A172 (cell line): ENCODE measurements at places on chromosomes 5 and 9.

DNA sequence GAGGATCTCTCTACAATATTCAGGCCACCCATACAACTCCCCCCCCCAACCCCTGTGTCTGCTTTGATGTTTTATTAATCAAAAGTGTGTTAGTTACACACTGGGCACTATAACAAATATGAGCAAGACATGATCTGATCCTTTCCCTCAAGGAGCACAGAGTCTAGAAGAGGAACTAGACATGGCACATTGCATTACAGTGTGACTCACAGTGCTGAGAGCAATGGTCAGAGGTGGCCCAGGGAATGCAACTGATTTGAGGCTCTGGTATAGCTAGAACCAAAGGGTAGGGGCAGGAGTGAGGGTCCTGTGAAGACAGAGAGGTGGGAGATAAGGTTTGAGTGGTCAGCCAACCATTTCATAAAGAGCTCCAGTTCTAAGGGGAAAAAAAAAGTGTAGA lies 539.2 kb downstream of the ACTL7B start:
- DNase-seq = no peak

- no peak for DNase-seq
Observed at GRCh38 chr9:4746278-4747030, 5.5 kb upstream of the AK3 start.

DNA sequence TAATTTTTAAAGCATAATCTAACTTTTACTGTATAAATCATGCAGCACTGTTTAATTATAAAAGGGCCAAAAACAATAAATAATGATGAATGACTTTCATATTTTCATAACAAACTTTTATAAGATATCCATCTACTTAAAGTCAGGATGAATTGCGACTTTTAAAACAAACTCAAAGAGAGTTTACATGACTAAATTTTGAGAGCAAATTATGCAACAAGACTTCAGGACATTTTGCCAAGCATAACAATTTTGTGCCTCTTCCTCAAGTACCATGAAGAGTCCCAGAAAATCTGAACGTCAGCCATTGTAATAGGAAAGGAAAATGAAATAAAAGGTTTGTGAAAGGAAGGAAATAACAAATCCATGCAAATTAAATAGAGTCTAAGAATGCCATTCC lies 24.4 kb downstream of the ERAP1 start:
- DNase-seq = no peak

DNA sequence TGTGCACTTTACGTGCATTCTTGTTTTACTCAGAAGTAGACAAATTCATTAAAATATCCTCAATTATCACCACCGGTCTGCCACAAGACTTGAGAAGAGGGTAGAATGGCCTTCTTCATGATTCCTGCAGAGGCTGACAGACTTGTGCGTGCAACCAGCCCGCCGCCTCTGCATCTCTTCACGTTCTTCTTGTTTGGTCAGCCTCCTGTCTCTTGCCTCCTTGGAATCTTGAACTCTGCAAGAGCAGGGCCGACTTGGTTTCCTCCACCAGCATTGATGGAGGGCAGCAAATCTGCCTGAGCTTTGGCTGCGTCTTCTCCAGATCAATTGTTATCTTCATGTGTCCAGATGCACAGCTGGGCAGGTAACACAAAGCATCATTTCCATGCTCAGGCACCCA lies 20.2 kb downstream of the UBE2QL1 start:
- DNase-seq = no peak

DNA sequence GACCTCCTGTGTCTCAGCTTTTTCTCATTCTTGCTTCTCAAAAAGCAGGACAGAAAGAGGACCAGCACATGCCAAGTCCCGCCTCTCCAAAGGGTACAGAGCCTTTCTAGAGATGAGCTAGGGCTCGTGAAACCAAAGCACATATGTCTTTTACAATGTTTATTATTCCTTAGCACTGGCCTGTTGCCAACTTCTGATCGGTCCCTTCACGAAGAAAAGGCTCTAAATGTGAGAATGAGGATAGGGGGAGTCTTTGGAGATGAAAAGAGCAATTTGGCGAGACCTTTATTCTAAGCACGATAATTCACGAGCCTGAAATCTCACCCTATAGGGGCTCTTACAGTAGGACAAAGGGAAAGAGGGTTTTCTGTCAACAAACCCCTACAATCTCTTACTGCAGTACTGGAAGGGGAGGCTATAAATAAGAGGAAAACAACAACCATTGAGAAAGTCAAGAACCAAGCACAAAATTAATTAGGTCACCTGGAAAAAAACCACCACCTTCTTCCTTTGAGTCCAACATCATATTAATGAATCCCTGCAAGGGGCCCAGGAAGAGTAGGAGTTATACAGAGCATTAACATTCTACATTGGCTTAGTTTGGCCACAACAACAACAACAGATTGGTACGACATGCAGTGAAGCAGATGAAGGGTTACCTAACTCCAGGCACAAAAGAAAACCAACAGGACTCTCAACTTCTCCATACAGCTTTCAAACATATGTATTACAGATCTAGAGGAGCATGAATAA lies 309.5 kb downstream of the PDE4D start:
- no peak for DNase-seq

DNA sequence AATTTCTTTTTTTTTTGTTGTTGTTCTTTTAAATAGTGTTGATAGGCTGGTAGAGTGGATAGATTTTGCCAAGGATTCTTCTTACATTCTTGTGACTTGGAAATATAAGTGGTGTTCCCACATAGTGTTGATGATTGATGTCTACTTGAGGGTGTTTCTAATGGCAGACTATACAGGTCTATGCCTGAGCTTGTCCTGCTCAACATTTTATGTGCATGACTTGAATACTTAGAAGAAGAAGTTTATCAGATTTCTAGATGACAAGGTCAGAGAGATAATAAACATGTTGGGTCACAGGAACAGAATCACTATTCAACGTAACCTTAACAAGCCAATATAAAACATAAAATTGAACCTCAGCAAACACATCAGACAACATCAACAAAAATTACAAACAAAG lies 24.2 kb downstream of the XRCC4 start:
- DNase-seq = no peak

DNA sequence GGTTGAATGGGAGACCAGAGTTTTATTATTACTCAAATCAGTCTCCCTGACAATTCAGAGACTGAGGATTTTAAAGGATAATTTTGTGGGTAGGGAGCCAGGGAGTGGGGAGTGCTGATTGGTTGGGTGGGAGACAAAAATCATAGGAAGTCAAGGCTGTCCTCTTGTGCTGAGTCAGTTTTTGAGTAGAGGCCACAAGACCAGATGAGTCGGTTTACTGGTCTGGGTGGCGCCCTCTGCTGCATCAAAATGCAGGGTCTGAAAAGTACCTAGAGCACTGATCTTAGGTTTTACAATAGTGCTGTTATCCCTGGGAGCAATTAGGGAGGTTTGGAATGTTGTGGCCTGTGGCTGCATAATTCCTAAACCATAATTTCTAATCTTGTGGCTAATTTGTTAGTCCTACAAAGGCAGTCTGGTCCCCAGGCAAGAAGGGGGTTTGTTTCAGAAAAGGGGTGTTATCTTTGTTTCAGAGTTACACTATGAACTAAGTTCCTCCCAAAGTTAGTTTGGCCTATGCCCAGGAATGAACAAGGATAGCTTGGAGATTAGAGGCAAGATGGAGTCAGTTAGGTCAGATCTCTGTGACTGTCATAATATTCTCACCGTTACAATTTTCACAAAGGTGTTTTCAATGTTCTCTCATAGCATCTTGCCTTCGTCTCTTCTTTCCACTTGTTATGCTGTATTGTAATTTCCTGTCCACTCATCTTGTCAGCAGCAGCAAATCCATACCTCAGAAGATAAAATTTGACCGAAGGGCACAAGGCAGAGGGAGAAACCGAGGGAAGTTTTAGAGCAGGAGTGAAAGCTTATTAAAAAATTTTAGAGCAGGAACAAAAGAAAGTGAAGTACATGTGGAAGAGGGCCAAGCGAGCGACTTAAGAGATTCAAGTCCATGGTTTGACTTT lies 59.2 kb upstream of the CLINT1 start:
- peak; percentile 81 for DNase-seq

DNA sequence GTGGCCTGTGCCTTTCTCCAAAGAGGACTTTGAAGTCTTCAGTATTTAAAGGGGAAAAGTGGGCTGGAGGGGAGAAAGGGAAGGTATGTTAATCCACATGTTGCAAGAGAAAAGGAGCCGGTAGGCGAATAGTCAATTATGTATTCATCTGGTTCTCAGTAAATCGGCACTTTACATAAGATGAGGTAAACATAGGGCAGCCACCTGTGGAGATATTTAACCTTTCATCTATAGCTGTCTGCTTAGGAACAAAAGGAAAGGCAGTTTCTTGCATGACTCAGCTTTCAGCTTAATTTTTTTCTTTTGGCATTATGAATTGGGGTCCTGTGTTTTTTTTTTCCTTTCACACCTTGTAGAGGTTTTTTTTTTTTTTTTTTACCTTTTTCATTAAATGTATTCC lies 42.2 kb downstream of the FGD3 start:
- no peak for DNase-seq

DNA sequence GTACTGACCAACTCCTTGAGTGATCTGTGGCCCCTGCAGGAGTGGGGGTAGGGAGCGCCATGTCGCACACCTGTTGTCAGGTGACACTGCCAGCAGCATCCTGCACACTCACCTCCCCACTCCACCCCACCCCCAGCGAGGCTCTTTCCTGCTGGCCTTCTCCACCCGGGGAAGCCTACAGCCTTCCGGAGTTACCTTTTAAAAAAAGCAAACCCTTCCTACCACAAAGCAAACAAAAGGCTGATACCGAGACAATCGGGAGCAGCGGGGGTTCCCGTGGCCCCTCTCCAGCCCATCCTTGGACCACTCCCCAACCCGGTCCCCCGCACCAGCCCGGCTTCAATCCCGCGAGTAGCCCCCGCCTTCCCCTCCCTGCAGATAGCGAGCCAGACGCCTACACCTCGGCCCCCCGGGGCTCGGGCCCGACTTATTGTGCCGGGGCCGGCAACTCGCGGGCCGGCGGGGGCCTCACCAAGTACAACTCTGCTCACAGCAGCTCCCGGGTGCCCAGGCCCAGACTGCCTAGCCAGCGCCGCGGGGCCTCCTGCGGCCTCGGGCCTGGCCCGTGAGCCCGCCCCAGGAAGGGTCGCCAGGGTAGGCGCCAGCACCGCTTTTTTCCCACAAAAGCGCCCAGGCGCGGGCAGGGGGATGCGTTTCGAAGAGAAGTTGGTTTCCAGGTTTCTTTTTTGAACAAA lies 724 bp downstream of the MACROH2A1 start:
- peak; percentile 49 for DNase-seq

DNA sequence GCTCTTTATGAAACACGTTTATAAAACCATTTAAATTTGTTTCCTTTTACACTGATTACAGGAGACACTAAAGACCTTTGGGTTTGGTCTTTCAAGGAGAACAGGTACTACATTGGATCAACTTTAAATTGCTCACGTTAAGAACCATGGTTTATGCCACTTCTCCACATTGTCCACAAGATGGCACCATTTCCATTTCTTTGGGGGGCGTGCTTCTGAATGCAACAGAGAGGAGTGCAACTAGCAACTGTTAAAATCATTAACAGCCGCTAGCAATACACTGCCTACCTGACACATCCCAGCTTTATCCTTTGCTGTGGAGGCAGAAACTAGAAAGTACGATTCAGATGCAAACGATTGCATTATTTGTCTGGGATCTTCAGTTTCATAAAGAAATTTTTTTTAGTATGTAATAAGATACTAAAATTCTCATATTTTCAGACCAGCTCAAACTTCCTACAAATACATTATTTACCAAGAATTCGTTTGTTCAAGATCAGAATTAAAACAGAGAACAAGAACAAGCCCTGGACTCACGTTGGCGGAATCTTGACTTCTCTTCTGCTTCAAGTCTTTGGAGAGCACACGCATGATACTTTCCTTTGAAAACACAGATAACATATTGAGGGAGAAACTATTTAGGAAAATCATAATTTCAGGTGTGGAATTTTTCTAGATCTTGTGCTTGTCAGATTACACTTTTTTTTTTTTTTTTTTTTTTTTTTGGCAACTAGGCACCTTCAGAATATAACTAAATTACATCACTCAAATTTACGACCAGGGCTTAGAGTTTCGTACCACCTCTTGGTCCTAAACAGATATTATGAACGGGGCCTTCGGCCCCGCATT lies 702 bp downstream of the CDC20B start:
- DNase-seq = peak; percentile 77
